NCI-H460 (cell line): ENCODE measurements at places on chromosomes 2 and 18.

DNA sequence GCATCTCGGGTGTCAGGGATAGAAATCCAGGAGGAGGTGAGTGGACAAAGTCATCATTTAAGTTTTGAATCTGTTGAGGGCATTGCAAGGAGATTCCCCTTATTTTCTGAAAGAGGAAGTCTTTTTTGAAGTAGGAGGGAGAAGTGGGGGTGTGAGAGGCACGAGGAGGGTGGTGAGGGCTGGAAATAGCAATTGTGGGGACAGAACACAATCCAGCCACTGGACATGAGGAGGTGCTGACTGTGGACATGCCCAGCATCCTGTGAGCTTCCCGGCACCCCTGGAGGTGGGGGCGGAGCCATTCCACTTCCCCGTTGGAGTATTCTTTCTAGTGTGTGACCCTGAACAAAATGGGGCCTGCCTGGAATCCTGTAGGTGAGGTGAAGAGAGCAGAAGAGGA is 310.7 kb upstream of the EPAS1 start:
- no peak for DNase-seq

DNA sequence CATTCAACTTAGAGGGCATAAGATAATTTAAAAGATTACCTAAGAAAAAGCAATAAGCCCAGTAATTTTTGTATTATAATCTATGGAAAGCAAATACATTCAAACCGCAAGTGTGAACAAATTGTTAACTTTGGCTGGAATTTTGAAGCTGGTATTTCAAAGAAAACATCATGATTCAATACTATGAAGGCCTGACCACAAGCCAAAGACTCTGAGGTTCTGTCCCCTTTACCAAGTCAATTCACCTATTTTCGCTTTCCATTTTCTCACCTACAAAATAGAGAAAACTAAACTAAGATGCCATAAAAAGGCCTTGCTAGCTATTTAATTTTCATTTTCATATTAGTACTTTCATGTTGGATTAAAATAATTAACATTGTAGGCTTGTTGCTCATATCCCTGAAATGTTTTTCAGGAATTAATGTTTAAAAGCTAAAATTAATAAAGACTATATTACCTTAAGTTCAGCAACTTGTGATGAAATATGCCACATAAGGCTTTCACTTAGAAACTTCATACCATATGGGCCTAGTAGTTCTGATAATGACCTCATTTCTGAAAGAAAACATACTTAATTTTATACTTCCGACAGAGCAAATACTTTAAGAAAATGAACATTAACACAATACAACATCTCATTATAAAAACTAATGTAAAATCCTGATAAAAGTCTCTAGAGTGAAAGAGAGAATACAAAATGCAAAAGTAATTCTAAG is 85.7 kb upstream of the FRZB start:
- DNase-seq = no peak

- no peak for DNase-seq
Measured at GRCh38 chr2:48328942-48329723, 200.8 kb upstream of the STON1 start.

GRCh38 chr2:157843935-157844334 is 32.2 kb downstream of the ACVR1 start:
- no peak for DNase-seq

DNA sequence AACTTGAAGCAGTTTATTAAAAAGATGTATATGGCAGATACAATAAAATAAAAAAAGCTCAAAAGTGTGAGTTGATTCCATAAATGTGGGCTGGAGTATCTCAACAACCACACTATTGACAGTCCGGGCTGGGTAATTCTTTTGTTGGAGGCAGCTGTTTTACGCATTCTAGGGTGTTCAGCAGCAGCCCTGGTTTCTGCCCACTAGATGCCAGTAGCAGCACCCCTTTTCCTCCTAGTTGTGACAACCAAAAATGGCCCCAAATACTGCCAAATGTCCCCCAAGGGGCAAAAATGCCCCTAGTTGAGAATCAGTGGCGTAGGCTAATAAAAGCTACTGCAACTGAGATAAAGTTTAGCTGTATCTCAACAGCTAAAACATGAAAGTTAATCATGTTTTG is 44.8 kb downstream of the CHMP3 start:
- peak; percentile 1 for DNase-seq

GRCh38 chr2:143875295-143876233 is 644.4 kb downstream of the ZEB2 start:
- no peak for DNase-seq

GRCh38 chr2:9356261-9356660 is 67.1 kb downstream of the ITGB1BP1 start:
- DNase-seq = no peak

- DNase-seq = no peak
Measured at GRCh38 chr2:188245230-188245629, 46.4 kb upstream of the GULP1 start.

DNA sequence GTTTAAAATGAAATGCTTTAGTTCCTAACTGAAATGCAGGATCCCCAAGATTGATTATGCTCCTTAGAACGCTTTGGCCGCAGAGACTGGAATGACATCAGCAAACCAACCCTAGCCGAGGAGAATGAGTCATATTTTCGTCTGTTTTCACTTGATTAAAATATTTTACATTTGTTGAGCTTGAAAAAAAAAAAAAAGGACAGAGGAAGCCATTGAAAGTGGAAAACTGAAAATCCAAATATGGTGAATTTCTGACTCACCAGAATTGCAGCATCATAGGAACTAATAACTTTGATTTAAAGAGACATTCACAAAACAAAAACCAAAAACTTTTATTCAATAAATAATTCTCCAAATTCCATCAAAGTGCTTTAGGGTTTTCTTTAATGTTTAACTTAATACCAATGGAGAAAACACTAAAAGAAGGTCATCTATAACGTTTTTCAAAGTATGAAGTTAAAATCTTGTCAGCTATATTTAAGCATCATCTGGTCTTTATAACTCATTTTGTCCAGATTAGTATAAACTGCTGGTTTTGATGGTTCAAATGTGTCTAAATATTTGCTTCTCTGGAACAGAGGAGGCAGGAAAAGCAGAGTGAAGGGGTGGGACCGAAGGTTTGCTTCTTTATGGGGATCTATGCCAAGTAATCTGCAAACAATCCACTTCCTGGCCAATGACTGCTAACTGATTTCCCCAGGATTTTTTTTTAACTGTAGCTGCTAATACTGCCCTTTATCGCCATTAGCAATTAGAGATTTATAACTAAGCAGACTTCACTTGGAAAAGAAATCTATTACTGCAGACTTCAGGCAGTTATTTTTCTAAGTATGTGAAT is 30.9 kb upstream of the COL5A2 start:
- DNase-seq = peak; percentile 92
